ENCODE measurements at places on chromosomes 4 and X.

DNA sequence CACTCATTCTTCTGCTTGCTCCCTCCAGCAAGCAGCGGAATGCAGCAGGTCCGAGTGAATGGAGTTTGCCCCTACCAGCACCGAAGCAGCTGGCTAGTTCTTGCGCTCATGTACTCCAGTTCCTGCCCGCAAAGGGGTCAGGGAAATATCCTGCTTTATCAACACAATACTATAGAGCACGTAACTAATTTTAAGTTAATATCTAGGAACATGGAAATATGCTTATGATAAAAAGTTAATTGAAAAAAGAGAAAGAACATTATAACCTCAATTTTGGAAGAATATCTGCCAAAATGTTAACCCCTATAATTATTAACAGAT, 195.6 kb downstream of the SNCA start:
- DNase-seq, result no peak

DNA sequence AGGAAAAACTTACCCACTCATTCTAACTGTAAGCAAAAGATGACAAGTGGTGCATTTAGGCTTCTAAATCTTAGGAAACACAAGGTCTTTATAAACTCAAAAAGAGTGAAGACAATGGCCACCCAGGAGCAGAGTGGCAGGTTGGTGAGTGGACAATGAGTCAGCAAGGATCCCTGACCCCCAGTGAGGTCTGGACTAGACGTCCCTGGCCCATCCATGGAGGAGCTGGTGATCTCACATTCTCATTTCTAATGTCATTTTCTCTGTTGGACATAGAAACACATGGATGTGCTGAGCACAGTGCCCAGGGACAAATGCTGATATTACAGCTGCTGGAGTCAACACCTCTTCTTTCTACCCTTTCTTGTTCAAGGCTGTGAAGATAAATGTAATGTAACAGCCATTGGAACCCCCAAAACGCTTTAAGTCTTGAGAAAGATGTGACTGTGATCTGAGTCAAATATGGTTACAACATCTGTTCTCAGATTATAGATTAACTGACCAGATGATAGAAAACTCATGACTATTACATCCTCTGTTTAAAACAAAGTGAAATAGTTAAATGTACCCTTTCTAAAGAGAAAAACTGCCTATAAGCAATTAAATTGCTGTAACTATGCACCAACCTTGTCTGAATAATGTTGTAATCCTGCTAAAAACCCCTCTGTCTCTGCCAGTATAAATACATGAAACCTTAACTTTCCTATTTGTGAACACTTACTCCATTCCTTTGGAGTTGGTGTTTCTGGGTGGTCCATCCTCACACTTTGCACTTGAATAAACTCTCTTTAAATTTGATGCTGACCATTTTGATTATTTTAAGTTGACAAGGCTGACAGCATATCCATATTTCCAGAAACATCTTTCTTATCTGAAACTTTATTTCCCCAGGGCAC, 92.7 kb downstream of the USP46 start:
- DNase-seq, result no peak

- DNase-seq, result no peak
Measured at GRCh38 chr4:182662551-182662950, 254.6 kb downstream of the DCTD start.

DNA sequence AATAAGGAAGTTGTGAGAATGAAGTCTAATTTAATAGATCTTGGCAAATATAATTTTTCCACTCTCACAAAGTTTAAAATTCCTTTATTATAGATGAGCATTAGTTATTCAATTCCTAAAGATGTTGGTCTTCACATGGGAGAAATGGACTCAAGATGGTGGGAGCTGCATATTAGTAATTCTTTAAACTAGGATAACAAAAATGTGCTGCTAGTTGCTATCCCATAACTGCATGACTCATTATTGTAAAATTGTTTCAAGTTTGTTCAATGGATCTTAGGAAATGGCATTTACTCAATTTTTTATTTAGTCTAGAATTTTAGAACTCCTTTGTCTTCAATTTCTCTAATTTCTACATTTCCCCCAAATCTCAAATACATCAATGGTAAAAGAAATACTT, 155.8 kb downstream of the ATP10D start:
- DNase-seq, result no peak

GRCh38 chr4:41185614-41186592, 28.4 kb downstream of the APBB2 start:
- DNase-seq, result no peak

DNA sequence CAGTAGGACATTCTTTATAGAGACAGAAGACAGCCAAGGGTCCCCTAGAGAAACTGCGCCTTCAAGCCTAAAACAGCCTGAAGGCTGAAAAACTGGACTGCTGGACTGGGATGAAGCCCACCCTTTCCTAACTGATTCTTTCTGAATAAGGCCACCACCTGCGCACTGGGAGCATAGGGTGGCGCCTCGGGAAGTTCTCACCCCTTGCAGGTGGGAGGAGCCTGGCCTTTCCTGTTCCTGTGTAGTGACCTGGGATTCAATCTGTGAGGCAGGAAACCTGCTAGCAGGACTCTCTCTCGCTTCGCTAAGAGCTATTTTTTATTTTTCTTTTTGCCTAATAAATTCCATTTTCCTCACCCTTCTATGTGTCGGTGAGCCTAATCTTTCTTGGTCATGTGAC, 61.8 kb upstream of the KLHL13 start:
- no peak for DNase-seq

GRCh38 chr4:56655209-56655626, 25.9 kb downstream of the HOPX start:
- no peak for DNase-seq

DNA sequence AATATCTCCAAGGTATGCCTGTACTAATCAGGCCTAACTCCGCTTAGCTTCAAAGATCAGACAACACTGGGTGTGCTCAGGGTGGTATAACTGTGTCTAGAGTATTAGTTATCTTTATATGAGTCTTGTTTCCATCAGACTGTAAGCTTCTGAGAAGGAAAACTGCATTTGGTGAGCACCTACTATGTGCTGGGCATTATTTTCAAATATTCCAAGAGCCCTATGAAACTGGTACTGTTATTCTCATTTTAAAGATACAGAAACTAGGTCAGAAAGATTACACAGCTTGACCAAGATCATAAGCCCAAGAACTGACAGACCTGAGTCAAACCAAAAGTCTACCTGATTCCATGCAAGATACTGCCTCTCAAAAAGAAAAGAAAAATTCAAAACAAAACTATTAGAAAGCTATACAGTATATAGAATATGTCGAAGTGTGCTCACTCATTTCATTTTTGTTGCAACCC, 44.4 kb downstream of the LRBA start:
- no peak for DNase-seq

DNA sequence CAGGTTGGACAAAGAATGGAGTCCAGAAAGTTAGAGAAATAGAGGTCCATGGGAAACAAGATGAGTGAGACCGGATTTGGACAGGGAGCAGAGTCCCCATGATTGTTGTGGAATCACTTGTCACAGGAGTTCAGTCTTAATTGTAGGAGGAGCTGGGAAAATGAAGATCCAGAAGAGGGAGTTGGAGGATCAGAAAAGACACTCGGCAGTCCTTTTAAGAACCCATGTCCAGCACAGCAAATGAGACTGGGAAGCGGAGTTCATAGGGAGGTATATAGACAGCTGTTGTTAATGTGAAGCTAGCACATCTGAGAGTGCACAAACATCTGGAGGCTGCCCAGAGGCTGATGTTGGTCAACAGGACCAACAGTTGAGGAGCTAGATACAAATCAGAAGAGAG, 111.4 kb upstream of the RXFP1 start:
- DNase-seq, result no peak

DNA sequence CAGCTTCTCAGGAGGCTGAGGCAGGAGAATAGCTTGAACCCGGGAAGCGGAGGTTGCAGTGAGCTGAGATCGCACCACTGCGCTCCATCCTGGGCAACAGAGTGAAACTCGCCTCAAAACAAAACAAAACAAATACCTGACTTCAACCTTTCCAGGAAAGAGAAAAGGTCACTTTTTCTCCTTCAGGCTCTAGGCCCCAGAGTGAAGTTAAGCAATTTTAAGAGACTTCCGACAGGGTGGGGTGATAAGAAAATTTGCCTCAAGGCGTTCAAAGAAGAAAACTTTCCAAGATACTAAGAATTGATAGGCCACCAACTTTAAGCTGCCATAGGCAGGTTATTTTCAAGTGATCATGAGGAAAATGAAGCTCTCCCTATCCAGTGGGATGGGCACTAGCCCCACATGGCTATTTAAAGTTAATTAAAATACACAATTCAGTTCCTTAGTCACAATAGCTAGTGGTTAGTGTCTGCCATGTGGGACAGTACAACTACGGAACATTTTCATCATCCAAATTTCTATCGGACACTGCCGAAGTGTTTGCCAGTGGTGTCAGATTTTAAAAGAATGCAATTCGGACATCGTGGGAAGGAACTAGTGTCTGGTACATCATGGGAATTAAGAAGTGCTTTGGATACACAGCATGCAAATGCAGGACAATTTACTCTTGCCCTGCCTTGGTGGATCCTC, 33.0 kb downstream of the SMS start:
- no peak for DNase-seq

DNA sequence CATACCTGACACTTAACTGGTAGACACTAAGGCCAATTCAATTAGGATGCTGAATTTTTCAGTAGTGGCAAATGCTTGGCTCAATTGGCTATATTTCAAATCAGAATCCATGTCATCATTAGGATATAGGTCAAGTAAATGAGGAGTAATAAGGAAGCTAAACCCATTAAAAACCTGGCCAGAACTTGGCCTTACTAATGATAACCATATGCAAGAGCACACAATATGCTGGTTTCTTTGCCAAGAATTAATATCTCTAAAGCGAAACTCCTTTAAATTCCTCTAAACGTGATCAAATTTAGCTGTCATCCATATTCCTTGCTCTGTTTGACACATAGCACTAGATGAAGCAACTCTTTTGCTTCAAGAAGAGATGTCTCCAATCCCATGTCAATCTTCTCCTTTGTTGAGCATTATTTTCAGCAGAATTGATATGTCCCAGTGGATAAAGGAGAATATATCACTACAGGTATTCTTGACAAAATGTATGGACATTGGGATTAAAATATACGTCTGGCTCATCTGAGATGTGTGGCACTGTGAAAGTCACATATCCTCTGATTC, 206.1 kb upstream of the ANKRD50 start:
- no peak for DNase-seq

DNA sequence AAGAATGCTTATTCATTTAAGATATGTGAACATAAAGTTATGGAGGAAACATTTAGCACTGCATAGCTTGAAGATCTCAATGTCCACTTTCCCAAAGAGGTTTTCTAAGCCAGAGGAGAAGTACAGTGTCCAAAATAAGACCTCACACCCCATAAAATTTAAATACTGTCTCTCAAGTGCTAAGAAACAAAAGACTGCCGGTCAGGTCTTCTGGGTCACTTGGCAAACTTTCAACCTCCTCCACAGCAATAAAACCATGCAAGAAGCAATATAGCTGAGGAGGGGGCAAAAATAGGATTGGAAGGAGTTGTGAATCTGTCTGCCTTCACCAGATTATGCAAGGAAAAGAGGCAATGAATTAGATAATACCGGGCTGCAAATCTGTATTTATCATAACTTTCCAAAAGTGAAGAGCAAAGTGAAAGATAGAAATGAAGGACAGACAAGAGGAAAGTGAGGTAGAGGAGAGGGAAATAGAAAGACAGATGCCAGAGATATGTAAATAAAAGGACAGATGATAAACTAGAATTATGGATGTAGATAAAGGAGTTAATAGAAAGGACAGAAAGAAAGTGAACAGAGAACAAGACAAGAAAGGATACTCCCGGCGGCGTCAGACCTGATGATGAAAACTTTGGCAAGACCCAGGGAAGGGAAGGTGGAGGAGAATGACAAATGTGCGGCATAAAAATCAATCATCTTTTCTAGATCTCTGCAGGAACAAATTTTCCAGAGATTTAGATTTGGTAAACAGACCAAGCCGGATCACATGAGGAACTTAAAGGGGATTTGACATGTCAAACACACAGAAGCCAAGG, 152.7 kb upstream of the FAM241A start:
- no peak for DNase-seq

DNA sequence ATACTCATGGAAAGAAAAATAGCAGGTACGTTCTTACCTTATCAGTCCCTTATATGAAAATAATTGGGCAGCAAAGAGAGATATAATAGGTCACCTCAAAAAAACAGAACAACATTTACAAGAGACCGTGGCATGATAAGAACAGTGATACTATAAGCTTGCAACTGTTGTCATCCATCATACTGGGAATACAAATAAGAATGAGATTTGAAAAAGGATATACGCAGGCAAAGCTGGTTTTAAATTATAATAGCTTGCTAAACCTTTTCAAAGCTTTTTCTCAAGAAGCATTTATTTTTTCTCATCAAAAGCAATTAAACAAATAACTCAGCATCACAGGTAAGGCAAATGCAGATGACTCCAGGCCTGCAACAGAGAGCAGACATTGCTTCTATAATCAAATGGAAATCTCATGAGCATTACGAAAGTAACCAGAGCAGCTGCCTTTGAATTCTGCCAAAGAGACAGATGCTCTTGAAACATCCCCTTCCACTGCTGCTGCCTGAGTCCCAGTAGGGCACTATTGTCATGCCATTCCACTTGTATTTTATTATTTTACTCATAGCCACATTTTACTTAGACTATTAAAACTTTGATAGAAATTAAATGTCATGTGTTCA, 620.6 kb upstream of the GNPDA2 start:
- DNase-seq, result no peak

- DNase-seq, result no peak
Measured at GRCh38 chr4:136823020-136823419, 709.3 kb downstream of the PCDH18 start.

DNA sequence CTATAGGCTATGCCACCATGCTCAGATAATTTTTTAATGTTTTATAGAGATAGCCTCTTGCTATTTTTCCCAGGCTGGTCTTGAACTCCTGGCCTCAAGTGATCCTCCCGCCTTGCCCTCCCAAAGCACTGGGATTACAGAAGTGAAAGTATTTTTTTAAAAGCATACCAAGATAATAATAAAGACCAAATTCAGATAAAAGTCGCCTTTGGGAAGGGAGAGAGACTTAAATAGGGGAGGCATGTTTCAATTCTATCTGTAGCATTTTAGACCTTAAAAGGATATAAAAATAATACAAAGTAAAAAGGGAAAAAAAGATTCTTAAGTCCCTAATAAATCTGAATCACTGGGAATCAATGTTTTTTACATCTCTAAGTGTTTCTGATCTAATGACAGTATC, 108.9 kb downstream of the AFAP1 start:
- DNase-seq, result no peak

- no peak for DNase-seq
Measured at GRCh38 chr4:7785017-7785416, 154.6 kb downstream of the AFAP1 start.

Measured in inflammatory macrophage treated with lipopolysaccharide for 4 hours (primary cell).